Mammary epithelial cell (primary cell): ENCODE measurements at places on chromosomes 1 and 21. TPM values are rescaled to one million over a fixed set of nuclear protein-coding genes. Genes with fewer than 3 reads are reported as not detected.
A peak's percentile ranks its signal among the peaks of the same experiment; 100 is the strongest.

- DNase-seq, result peak; percentile 66
These were observed 1.3 kb downstream of the TINAGL1 start for GRCh38 chr1:31577515-31578192.

DNA sequence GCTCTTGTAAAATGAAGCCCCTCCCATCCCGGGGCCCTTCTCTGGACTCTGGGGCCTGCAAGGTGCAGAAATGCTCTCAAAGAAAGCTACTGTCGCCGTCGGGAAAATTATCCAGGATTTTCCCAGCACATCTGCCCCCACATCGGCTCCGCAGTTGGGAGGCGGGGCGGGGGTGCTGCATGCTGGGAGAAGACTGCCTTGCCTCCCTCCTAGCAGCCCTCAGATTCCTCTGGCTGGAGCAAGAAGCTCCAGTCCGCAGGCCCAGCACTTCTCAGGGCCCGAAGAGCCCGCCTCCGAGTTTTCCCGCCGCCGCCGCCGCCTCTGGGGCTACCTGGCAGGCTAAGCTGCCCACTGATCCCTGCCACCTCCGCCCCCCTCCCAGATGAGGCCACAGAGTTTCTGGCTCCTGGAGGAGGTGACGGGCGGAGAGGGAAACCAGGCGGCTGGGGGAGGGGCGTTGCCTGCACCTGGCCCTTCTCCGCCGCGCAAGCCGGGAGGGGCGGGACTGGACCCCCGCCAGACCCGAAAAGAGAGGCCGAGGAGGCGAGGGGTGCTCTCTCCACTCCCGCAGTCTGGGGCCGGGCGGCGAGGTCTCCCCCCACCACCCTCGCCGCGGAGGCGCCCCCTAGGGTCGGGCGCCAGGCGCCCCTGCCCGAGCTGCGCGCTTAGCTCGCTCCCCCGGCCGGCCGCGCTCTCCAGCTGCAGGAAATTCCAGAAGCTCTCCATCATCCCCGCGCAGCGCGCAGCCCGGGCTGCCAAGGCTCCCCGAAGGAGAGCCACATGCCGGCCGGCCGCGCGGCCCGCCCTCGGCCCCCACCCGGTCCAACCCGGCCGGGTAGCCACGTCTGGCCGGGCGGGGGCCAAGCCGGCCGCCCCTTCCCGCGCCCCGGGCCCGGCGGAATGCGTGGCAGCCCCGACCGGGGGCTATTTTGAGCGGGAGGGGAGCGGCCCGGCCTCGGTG, 28.8 kb downstream of the AHDC1 start:
- peak; percentile 68 for DNase-seq

- DNase-seq, result peak; percentile 16
These were observed 76.2 kb downstream of the BRINP2 start for GRCh38 chr1:177246710-177247580.

GRCh38 chr1:51032936-51033335, 62.9 kb downstream of the CDKN2C start:
- DNase-seq, result no peak

- no peak for DNase-seq
These were observed 12.1 kb upstream of the ARHGEF16 start for GRCh38 chr1:3442331-3442730.

GRCh38 chr21:33794596-33794995, 121.0 kb downstream of the ATP5PO start:
- no peak for DNase-seq

GRCh38 chr1:6545276-6546112, 8.8 kb downstream of the NOL9 start:
- DNase-seq, result peak; percentile 32

GRCh38 chr21:46431448-46431847, 27.2 kb upstream of the DIP2A start:
- DNase-seq, result no peak

DNA sequence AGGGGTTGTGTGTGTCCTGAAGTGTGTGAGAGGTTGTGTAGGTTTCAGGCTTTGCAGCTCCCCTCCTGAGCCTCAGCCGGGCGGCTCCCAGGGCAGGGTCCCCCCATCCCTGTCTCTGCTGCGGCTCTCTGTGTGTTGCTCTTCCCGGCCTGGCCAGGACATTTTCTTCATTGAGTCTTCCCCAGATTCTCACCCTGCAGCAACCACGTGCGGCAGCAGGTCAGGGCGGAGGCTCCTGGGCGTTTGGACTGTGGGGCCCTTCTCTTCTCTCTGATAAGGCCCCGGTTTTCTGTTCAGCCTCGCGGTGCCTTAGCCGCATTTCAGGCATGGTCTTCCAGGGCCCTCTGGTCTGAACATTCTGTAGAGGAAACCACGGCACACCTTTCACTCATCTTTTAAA, 1.8 kb upstream of the TCP10L start:
- DNase-seq, result no peak

DNA sequence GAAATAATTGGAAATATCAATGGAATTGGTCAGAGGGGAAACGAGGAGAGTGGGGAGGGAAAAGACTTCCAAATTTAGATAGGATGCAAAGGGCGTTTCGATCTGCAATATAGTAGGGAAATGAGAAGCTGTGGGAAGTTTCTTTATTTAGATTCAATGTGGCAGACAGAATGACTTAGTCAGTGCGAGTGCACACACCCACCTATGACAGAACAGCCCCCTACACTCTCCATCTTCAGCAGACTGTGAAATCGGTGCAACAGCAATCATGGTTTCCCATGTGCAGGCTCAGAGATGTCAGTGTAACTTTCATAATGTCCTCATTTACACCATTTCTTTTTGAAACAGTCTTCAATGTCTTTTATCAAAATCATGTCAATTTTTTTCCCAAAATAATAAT, 46.0 kb downstream of the DIP2A start:
- DNase-seq, result no peak

- no peak for DNase-seq
These were observed 24.2 kb downstream of the UBASH3A start for GRCh38 chr21:42427809-42428419.

DNA sequence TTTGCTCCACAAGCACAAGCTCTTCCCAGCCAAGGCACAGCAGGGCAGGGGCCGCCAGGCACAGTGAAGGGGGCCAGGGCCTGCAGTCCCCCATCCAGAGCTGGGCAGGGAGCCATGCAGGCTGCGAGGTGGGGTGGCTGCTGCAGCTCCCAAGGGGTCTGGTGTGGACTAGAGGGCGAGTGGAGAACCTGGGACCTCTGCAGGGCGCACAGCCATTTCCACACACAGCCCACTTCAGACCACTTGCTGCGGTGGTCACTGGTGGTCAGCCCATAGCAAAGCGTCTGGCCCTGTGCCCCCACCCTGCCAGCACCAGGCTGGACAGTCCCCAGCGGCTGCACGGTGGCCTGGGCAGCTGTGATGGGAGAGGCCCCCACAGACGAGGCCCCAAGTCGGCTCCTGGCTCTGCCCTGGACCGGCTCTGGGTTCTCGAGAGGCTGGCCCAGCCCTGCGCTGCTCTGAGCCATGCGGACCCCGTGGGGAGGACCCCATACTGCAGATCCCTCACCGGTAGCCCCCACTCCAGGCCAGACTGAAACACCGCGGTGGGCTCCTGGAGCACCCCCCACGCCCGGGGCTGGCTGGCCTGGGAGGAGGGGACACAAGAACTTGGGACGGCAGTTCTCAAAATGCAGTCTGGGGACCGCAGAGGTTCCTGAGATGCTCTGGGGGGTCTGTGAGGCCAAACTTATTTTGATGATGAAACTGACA, 47.1 kb upstream of the COL6A2 start:
- DNase-seq, result no peak

- peak; percentile 54 for DNase-seq
These were observed 29.2 kb downstream of the CDC7 start for GRCh38 chr1:91529856-91530255.

DNA sequence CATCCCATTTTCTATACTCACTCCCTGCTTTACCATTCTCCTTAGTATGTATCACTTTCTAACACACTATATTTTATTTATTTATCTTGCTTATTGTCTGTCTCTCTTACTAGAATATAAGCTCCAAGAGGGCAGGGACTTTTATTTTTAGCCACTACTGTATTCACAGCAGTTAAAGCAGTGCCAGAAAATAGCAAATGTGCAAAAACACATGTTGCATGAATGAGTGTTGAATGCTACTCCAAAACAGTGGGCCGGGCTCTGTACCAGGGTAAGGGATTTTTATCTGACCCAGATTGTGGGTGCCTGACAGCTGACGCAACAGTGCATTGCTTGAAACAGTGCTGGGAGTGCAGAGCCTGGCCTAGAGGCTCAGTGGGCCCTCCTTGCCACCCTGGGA, 24.7 kb downstream of the COL16A1 start:
- DNase-seq, result no peak

DNA sequence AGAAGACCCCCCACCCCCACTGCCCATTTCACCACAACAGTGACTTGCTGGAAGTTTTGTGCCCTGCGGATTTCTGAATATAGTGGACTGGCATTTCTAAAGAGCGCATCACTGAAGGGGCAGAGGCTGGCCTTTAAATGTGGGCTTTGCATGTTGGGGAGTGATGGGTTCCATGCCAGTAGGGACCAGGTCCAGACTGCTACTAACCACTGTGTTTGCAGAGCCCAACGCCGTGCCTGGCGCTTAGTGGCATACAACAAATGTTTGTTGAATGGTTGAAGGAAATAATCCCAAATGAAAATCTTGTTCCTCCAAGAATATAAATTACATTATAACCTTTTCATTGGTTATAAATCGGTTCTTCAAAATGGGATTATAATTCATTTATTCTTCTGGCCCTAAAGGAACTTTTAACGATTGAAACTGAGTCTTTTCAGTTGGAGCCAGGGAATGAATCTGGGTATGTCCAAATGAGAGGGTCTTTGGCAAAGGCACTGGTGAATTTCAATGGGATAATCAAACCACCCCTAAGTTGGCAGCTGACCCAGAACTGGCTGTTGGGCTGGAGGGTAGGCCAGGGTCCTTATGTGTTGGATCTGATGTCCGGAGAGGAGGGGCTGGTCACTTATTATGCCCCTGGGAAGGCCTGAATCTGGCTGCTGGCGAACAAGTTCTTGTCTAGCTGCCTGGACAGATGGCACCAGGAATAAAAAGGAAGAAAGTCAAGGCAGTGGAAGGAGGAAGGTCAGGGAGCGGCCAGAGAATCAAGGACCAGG, 13.8 kb upstream of the SDHB start:
- no peak for DNase-seq

DNA sequence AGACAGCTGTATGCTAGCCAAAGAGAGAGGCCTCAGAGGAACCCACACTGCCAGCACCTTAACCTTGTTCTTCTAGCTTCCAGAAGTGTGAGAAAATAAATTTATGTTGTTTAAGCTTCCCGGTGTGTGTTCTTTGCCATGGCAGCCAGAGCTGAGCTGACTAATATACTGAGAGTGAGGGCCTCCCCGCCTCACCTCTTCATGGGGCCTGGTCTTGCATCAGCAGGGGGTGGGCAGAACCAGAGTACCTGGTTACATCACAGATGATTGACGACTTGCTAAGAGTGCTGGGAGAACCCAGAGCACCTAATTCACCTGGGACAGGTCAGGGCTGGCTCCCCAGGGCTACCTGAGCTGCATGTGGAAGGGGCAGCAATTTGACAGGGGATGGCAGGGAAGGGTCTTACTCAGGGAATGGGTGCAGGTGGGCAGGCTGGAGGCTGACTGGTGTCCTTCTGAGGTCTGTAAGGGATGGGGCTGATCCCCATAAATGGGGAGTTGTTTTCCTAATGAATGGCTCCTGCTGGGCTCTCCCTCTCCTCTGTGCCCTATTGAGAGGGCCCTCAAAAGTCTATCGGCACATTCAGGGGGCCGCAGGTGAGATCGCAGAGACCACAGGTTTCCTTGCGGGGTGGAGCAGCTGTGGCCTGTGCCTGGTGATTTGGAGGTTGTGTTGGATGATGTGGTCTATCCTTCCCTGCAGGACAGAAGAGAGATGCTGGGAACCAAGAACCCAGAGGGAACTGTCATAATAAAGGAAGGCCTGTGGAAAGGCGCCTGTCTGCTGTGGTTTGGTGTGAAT, 60.6 kb upstream of the ETV3 start:
- DNase-seq, result peak; percentile 72

DNA sequence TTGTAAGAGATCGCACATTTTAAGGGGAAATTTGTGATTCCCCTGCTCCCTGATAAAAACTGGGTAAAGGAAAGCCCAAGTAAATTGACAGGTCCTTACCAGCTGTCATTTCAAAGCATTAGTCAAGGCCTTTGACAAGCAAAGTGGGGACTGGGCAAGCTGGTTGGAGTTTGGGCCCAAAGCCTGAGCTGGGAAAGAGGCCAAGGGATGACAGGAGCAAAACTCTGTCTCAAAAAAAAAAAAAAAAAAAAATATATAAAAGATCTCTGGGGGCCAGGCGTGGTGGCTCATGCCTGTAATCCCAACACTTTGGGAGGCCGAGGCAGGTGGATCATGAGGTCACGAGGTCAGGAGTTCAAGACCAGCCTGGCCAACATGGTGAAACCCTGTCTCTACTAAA, 36.9 kb downstream of the SLC2A1 start:
- no peak for DNase-seq

GRCh38 chr1:88751714-88752113, 67.6 kb downstream of the PKN2 start:
- DNase-seq, result no peak

GRCh38 chr1:211155040-211155439, 21.1 kb upstream of the KCNH1 start:
- DNase-seq, result no peak

DNA sequence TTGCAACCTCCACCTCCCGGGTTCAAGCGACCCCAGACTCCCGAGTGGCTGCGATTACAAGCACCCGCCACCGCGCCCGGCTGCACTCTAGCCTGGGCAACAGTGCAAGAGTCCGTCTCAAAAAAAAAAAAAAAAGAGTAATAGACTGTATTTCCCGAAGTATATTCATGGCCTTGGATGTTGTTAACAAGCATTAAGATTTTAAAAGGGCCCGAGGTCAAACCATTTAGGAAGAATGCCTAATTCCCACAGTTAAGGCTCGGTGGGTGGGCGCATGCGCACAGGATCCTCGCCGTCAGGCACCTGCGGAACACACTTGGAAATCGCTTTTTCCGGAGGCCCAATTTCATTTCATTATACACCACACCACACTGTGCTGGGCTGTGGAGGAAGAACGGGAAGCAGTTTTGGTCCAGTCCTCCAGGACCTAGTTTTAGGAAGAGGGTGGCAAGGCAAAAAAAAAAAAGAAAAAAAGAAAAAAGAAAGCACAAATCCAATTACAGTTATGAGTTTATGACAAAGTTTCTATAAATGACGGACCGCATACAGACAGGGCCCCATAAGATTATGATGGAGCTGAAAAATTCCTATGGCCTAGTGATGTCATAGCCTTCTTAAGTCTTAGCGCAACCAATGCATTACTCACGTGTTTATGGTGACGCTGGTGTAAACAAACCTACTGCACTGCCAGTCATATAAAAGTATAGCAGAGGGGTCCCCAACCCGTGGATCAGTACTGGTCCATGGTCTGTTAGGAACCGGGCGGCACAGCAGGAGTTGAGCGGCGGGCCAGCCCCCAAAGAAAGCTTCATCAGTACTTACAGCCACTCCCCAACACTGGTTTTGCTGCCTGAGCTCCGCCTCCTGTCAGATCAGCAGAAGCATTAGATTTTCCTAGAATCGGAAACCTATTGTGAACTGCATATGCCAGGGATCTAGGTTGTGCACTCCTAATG, 38.2 kb downstream of the H3-3A start:
- no peak for DNase-seq

GRCh38 chr1:194114288-194114687, 927.9 kb upstream of the B3GALT2 start:
- no peak for DNase-seq

- DNase-seq, result no peak
These were observed 102.3 kb upstream of the NEK7 start for GRCh38 chr1:198054510-198054909.

COL16A1 gene
- 146 TPM for total RNA-seq

PFKL gene
- 98.4 and 142 TPM in 2 replicates for total RNA-seq

SNRNP40 gene
- total RNA-seq, result 50.9 and 56.6 TPM in 2 replicates

SLC16A4 gene
- 29.4 and 39.8 TPM in 2 replicates for total RNA-seq

ZBTB8B gene
- 0.03 TPM in 1 of 2 replicates, not detected in the other for total RNA-seq

HAPLN2 gene
- total RNA-seq, result not detected

ARHGAP30 gene
- 0.26 and 0.43 TPM in 2 replicates for total RNA-seq

ENAH gene
- 117 TPM for total RNA-seq

ADORA1 gene
- 0.51 and 0.96 TPM in 2 replicates for total RNA-seq
